ENCODE measurements at places on chromosomes 6 and 20.
A peak's percentile ranks its signal among the peaks of the same experiment; 100 is the strongest.

DNA sequence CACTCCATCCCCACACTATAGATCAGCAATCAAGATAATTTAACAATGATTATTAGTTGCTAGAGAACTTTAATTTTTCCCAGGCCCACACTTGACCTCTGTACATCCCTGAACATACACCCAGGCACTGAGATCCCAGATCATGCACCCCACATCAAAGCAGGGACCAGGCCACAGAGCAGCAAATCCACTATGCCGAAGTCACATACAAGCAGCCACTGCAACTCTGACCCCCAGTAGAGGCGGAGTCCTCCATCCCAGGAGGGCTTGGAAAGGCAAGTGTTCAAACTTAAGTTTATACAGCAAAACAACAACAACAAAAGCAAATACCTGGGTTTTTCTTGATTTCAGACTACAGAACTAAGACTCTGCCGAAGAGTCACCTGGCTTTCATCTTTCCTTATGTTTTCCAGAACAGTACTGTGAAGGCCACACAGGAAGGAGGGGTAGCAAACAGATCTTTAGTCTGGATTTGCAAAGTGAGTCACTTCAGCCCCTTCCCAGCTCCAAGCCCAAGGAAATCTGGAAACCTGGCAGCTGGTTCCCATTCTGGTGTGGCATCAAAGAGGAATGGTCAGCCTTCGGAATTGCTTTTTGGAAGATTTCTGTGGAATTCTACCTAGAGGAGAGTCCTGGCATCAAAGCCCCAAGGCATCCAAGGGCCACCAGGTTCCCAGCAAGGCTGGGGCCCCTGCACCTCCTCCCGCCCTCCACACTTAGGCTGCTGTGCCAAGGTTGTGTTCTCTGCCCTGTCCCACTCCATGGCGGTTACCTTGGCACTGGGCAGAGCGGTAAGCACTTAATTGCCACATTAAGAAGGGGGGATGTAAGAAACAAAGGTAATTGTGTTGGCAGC lies 7.3 kb downstream of the JAG1 start:
- no peak for DNase-seq

DNA sequence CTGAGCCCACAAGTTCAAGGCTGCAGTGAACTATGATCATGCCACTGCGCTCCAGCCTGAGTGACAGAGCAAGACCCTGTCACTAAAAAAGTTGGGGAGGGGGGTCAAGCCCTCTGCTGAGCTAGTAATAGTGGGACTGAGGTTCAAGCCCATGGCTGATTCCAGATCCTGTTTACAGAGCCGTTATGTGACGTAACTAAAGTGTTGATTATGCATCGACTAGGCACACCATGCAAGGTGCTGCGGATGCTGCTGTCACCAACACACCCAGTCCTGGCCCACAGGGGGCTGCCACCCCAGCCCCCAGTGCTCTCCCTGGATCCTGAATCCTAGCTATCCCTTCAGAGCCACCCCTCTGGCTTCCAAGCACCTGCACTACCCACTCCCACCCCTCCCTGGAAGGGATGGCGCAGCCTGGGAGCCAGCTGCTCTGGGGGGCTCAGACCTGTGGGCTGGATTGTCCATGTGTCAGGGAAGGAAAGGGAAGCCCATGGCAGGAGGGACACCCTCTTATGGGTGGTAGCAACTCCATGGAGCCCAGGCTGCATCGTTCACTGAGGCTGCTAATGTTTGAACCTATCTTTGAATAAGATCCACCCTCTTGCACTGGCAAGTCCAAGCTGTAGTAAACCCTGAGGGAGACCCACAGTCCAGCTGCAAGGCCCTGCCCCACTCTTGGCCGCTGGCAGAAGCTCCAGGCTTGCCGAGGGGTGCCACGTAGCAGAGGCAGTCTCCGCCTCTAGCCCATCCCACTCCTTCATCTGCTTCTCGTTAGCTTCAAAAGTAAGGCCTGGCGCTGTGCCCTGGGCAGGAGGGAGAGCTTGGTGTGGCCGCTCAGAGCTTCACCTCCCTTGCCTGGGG lies 95.0 kb downstream of the SNX5 start:
- DNase-seq, result peak; percentile 97

- no peak for DNase-seq
These were observed 20.5 kb upstream of the FOXC1 start for GRCh38 chr6:1589208-1589607.

GRCh38 chr6:169592558-169592957 lies 109.3 kb downstream of the WDR27 start:
- DNase-seq, result peak; percentile 68

DNA sequence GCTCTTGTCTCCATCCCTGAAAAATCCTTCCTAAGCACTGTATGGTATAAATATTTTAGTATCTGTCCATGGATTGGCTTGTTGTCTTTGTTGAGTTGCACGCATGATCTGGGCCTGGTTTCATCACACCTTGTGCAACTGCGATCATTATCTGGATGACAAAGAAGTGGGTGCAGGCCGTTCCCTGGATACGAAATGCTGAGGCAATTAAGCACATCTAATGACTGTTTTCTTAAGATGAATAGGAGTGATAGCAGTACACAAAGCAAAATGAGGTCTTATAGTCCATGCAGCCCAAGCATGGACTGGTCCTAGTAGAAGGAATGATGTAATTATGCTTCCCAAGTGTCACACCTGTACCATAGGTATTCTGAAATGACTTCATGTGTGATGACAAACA lies 47.8 kb downstream of the SLC35D3 start:
- no peak for DNase-seq

DNA sequence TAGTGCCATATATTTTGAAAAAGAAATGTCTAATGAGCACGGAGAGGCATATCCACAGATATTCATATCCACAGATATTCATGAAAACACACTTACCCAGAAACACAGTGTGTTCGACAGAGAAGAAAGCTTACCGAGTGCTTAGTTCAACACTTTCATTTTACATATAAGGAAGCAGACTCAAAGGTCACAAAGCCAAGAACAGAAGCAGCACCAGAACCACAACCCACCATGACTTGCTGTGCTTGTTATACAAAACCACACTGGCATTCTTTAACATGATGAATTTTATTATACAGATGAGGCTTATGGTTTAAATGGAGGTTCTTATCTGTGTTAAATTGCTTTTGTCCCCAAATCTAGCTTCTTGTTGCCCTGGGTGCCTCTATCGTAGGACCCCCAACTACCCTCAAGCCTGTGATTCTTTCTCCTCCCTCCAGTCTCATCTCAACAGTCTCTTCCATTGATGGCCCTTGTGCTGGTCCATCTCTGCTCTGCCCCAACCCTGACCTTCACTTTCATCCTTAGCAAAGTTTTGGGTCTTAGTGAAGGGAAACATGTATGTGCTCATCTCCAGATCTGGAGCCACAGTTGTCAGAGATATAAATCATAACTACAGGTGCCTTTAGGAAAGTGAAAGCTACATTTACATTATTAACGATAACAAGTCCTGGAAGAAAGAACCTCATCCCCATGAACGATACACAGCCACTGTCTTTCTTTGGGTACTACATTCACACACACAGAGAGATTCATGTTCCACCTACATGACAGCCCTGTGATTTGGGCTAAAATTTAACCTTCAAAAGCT lies 40.0 kb downstream of the SF3B5 start:
- DNase-seq, result no peak

- peak; percentile 22 for DNase-seq
These were observed 356.4 kb downstream of the CDH4 start for GRCh38 chr20:61608275-61609085.

- DNase-seq, result no peak
These were observed 18.5 kb upstream of the ISM1 start for GRCh38 chr20:13202565-13202964.

GRCh38 chr20:46316984-46317684 lies 8.8 kb upstream of the CDH22 start:
- no peak for DNase-seq

GRCh38 chr6:108294297-108294726 lies 542 bp upstream of the AFG1L start:
- DNase-seq, result no peak

DNA sequence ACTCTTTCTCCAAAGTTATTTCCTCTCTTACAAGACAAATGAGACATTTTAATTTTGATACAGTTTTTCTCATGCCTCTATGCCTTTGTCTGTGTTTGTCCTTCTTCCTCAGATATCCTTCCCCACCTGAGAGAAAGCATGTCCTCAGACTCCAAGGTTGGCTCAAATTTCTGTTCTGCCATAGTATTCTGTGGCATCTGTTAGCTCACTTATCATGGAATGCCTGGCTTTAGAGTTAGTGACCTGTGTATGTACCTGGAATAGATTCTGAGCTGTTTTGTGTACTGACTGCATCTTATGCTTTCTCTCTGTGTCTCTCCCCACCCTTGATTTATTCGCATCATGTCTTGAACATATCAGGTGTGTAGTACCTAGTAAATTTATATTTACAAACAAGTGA lies 90.0 kb downstream of the CENPW start:
- DNase-seq, result no peak

DNA sequence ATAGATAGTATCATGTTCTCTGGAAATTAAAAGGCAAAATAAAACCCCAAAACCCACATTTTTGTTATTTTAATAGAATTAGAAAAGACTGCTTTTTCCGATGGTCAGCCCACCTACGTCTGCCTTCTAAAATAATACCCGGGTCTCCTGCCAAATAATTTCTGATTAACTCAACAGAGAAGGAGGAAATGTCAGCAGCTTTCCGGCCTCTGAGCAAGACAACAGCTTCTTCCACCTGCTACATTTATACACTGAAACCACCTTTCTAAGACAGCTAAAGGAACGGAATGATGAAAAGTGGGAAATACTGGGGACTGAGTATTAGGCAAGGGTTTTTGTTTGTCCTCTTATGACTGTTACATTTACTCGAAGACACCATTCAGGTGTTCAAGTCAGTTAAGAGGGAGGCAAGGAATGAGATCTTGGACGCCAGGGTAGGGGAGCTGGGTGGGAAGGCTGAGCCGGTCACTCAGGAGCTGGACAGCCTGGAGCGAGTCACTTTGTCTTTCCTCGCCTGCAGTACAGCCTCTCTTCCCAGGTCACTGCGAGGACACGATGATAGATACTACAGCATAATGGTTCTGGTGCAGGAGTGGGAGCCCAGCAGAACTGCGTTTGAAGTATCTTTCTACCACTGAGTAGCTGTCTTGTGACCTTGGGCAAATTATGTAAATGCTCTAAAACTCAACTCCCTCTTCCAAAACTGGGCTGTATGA lies 96.3 kb upstream of the QKI start:
- no peak for DNase-seq

- DNase-seq, result no peak
These were observed 10.9 kb downstream of the FOXC1 start for GRCh38 chr6:1620504-1621069.
